NCI-H1417 treated with DMSO at 0.1 percent for 48 hours (cell line): ENCODE measurements at places on chromosomes 1 and 21.

DNA sequence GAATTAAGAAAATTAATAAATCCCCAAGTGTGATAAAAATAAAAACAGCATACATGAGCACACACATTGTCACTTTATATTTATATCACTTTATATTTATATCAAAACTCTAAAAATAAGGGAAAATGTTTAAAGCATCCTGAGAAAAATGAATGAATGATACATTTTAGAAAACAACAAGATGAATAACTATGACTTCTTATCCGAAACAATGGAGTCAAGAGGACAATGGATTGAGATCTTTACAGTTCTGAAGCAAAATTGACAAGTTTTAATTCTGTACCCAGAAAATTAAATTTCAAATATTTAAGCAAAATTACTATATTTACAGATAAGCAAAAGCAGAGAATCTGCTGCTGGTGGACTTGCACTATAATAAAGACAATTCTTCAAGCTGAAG lies 512.6 kb downstream of the MRPL39 start:
- DNase-seq = no peak

DNA sequence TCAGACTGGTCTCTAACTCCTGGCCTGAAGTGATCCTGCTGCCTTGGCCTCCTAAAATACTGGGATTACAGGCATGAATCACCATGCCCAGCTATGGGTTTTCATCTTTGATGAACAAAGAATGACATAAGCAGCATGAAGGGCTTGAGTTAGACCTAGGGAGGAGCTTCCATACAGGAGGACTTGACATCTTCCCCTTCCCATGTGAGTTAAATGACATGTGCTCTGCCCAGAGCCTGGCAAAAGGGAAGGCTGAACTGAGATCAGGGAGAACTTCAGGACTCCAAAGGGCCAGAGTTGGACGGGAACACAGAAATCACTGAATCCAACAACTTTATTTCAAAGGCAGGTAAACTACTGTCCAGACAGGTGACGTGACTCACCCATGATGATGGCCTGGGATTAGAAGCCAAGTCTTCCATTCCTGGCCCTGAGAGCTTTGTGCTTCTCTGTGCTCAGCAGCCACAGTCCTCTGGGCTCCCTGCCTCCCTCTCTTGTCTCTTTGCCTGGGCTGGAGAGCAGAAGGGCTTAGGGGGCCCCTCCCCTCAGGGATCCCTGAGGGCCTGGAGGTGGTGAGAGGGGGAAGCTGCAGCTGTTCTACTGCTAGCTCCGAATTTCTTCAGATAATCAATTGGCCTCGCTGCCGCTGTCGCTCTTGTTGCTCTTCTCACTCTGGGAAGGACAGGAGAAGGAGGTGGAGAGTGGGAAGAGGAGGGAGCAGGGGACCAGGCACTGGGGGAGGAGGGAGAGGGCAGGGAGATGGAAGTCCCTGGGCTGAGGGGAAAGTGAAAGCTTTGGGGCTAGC lies 7.6 kb downstream of the NHLH1 start:
- DNase-seq = no peak

DNA sequence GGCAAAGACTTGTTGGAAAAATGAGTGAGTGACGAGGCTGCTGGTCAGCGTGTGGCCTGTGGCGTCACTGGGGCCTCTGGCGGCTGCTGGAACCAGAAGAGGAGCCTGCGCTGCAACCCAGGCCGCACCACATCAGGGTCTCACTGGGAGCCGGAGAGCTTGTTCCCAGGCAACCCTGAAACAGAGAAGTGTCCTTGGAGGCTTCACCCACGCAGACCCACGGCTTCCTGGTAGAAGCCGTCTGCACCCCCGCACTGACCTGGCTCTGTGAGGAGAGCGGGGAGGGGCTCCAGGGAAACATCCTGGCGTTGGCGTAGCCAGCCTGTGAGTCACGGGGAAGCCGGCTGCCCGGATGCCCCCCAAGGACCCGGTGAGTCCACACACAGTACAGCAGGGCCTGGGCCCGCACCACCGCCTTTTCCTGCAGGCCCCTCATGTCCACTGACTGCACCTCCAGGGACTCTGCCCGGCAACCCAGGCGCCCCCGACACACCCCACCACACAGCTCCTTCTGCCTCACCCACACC lies 57.4 kb downstream of the COL6A1 start:
- DNase-seq = no peak

GRCh38 chr1:62541048-62541447 lies 56.3 kb upstream of the ANGPTL3 start:
- no peak for DNase-seq

GRCh38 chr1:62336638-62336994 lies 17.4 kb upstream of the KANK4 start:
- DNase-seq = no peak

- DNase-seq = no peak
These were observed 3.7 kb upstream of the CHIA start for GRCh38 chr1:111286912-111287311.

- DNase-seq = no peak
These were observed 37.7 kb downstream of the CD34 start for GRCh38 chr1:207873055-207873890.

- no peak for DNase-seq
These were observed 56.9 kb downstream of the MIER1 start for GRCh38 chr1:66981679-66982078.

DNA sequence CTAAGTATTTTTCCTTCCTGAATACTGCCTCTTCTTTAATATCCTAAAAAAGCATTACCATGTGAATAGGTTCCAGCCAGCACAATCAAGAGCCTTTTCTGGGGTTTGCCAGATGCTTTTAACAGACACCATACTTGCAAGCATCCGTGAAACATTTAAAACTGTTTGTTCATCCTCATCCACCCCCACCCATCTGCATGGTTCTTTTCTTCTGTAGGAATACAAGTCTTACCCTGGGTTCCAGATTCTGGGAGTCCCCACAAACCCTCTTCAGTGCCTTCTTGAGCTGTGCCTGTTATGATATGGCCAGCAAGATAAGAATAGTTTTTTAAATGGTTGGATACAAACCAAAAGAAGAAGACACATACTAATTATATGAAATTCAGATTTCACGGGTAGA lies 354.9 kb upstream of the PLXNA2 start:
- DNase-seq = no peak

DNA sequence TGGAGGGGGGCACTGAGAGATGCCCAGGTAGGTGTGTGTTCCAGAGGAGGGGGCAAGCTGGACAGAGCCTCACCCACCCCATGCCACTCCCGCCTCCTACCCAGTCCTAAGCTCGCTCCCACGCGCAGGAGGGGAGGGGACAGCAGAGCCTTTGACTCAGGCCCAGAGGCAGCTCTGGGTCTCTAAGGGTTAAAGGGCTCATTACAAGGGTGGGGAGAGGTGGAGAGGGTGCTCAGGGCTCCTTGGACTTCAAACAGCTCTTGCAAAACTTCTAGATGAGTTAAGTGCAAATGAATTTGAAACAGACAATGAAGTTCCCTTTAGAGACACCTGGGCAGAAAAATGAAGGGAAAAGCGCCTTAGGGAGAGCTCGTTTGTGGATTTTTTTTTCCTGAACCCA lies 104.2 kb upstream of the CASZ1 start:
- no peak for DNase-seq

DNA sequence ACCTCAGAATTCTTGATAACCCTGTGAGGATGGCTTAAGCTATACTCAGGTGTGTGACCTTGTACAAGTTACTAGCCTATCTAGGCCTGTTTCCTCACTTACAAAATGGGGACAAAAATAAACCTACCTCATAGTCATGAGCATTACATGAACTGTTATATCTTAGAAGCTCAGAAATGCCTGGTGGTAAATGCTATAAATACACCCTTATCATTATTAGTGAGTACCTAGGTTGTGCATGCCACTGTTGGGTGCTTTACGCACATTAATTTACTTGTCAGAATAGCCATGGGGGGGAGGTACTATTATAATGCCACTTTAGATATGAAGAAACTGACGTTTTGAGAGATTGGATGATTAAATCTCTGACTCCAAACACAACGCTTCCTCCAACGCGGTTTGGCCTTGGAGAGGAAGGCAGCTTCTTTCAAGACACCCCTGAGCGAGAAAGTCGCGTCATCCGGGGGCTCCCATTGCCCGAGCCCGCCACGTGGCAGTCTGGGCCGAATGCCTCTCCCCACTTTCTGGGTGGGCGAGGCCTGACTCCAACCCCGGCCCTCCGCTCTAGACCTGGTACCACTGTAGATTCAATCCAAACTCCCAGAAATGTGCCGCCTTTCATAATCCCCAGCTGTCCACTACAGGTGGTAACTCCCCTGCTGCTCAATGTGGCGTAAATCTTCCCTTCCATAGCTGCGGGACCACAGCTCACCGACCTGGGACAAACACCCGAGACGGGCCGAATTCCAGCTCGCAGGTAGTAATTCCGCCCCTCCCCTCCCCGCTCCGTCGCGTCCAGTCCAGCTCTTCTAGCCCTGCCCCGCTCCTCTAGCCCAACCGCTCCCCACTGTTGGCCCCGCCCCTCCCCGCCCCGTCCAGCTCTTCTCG lies 771 bp upstream of the RAD54L start:
- no peak for DNase-seq

GRCh38 chr1:27566462-27567145 lies 37.3 kb downstream of the AHDC1 start:
- DNase-seq = no peak

DNA sequence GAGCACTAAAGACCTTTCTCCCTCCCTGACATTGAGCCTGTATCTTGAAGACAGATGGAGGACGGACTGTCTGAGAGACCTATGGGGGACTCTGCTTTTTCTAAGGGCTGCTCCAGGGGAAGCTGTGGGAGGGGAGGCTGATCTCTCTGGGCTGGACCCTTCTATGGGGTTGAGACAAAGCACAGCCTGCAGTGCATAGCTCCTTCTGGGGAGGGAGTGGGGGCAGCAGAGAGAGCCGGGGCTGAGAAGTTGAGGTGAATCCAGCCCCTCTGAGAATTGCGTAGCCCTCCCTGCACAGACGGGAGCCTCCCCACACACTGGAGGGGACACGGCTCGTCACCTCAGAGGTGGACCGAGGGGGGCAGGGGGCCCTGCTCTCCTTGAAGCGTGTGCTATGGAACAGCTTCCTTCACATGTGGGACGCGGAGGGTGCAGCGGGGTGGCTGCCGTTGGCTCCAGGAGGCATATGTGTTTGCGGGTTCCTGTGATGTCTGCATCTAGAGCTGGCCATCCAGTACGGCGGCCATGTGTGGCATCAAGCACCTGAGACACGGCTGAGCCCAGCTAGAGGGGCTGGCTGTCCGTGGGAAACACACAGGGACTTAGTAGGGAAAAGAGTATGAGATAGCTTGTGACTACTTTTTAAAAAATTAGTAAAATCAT lies 299.1 kb downstream of the CAMTA1 start:
- DNase-seq = no peak

- DNase-seq = no peak
These were observed 4.3 kb downstream of the RUSC1 start for GRCh38 chr1:155324717-155325602.

- DNase-seq = peak; percentile 66
These were observed 638 bp upstream of the TUFT1 start for GRCh38 chr1:151539321-151540020.

- DNase-seq = no peak
These were observed 14.6 kb upstream of the PARP1 start for GRCh38 chr1:226422478-226422877.

DNA sequence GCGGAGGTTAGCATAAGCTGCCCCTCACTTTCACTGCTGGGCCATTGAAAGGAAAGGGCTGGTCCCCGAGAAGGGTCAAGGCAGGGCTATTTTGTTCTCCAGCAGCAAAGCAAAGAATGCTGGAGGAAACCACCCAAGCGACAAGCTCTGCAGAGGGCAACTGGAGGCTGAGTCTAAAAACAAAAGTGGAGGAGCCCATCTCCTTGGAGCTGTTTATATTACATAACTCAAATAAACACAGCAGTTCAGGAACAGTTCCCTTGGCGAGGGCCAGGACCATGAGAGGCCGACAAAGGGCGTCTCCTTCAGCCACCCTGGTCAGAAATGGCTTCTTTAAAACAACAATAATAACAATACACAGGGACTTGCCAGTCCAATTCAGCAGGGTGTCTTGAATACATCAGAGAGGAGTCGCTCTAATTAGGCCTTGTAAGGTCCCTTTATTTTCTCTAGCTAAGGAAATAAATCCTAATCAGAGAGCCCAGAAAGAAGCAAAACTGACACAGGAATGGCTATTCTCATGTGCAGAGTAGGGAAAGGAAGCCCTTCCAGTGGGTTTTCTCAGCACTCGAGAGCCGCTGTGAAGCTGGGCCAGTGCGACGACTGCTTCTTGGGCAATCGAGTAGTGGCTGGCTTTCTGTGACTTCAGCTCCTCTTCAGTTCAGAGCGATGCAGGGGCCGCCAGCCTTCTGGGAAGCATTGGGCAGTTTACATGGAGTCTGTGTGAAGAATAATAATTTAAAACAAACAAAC lies 57.0 kb upstream of the TARBP1 start:
- no peak for DNase-seq

GRCh38 chr1:62746086-62746808 lies 37.7 kb upstream of the ATG4C start:
- DNase-seq = no peak

DNA sequence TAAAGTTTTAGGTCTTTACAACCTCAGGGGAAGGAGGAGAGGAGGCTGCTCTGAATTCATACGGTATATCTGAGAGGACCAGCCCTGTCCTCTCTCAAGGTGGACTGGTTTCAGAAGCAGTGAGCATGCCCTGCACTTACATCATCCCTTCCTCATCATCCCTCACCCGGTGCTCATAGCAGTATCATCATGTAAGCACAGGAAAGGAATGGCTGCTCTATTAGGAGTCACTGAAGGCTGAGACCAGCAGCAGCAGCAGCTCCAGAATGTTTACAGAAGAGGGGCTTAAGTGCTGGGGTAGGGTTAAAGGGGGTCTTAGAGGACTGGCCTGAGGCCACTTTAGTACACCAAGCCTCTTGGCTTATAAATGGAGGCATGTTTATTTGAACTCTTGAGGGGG lies 185.9 kb downstream of the AK5 start:
- no peak for DNase-seq

DNA sequence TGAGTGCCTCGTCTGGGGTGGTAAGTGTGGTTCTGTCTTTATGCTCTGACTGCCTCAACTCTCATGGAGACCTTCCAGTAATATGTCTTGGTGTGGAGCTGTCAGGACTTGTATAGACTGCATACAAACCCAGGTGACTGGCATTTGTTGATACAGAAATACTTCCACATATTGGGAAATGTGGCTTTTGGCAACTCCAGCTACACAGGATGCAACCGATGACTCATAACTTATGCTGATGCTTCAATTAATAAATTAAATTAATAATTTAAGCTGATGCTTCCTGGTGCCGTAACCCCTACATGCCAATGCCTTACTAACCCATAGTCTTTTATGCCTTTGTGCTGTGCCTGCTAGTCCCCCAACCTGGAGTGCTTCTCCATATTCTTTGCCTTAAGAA lies 72.3 kb upstream of the ARTN start:
- no peak for DNase-seq

DNA sequence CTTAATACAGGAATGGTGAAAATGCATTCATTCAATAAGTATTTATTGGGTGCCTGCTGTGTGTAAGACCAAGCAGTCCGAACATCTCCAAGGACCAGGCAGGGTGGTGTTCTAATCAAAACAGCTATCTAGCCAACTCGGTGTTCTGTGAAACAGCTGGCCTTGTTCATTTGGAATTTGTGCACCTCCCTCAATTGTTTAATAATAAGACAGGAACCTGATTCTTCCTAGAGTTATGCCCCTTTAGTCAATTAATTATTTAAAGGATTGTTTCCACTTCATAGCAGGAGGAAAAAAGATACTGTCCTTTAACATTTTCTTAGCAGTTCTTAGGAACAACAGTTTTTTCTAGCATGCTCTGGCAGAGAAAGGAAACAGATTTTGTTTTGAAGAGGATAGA lies 30.4 kb downstream of the S100A10 start:
- no peak for DNase-seq
